ENCODE measurements at places on chromosomes 6 and 20. TPM values are rescaled to one million over a fixed set of nuclear protein-coding genes. Genes with fewer than 3 reads are reported as not detected.

GRCh38 chr6:121305957-121306607 lies 28.2 kb downstream of the TBC1D32 start:
- DNase-seq, result no peak

GRCh38 chr6:169098116-169098515 lies 155.5 kb downstream of the THBS2 start:
- DNase-seq, result no peak

GRCh38 chr6:63573899-63574553 lies 1.7 kb downstream of the LOC128125822 start:
- no peak for DNase-seq

GRCh38 chr20:47160240-47160639 lies 196.3 kb downstream of the ZMYND8 start:
- no peak for DNase-seq

The ZC3H12D gene
- total RNA-seq, result 1.8 TPM

The THBD gene
- 46.9 TPM for total RNA-seq

The RAB44 gene
- total RNA-seq, result 0.42 TPM

GRCh38 chr20:34058831-34059230 lies 53.2 kb downstream of the EIF2S2 start:
- DNase-seq, result no peak

DNA sequence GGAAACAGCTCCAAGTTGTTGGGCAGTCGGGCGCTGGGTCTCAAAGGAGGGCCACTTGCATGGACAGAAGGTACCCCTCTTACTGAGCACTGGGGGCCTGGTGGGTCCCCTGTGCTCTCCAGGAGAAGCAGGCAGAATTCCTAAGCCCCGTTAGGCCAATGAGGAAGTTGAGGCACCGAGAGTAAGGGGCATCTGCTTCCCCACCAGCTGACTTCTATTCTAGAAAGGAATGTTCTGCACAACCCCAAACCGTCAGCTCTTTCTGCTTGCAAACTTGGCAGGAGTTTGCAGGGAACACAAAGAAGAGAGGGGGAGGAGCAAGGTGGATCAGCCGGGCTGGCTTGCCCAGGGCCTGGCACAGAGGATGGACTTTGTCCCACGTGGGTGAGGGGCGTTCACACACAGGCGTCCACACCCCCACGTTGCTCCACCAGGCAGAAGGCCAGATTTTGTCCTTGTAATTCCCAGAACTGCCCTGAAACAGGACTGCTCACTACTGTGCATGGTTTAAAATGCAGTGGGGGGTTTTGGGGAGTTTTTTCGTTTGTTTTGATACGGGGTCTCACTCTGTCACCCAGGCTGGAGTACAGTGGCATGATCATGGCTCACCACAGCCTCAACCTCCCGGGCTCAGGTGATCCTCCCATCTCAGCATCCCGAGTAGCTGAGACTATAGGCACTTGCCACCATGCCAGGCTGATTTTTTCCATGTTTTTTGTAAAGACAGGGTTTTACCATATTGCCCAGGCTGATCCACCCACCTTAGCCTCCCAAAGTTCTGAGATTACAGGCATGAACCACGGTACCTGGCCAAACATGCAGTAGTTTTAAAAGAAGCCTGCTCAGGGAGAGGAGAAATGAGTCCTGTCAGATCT lies 93.3 kb downstream of the SNX5 start:
- peak; percentile 89 for DNase-seq

- no peak for DNase-seq
These were observed 26.1 kb upstream of the KLHL31 start for GRCh38 chr6:53691667-53692133.

- DNase-seq, result no peak
These were observed 64.2 kb upstream of the NEDD9 start for GRCh38 chr6:11296449-11297375.

- DNase-seq, result no peak
These were observed 136.5 kb downstream of the AGPAT4 start for GRCh38 chr6:161137320-161137719.

The SAMD5 gene
- 1.2 TPM for total RNA-seq

DNA sequence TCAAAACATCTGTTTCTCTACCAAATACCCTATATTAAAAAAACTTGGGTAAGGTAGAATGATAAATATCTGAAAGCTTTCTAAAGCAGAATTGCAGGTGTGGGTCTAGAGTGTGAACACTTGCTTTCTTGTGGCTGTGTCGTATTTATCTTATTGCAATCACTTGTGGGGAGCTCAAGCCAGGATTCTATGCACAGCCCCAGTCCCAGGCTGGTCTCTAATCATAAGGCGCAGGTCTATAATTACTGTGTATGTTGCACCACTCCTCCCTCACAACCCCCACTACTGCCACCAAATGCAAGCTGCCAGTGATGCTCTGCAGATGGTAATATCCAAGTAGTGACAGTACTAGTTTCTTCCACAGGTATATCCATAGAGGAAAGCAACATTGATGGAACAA lies 2.2 kb upstream of the E2F3 start:
- no peak for DNase-seq

The SEMG1 gene
- total RNA-seq, result not detected

GRCh38 chr6:134911547-134911946 lies 38.4 kb downstream of the ALDH8A1 start:
- no peak for DNase-seq

The C6orf52 gene
- not detected for total RNA-seq

GRCh38 chr6:101422251-101422650 lies 28.7 kb downstream of the GRIK2 start:
- no peak for DNase-seq

DNA sequence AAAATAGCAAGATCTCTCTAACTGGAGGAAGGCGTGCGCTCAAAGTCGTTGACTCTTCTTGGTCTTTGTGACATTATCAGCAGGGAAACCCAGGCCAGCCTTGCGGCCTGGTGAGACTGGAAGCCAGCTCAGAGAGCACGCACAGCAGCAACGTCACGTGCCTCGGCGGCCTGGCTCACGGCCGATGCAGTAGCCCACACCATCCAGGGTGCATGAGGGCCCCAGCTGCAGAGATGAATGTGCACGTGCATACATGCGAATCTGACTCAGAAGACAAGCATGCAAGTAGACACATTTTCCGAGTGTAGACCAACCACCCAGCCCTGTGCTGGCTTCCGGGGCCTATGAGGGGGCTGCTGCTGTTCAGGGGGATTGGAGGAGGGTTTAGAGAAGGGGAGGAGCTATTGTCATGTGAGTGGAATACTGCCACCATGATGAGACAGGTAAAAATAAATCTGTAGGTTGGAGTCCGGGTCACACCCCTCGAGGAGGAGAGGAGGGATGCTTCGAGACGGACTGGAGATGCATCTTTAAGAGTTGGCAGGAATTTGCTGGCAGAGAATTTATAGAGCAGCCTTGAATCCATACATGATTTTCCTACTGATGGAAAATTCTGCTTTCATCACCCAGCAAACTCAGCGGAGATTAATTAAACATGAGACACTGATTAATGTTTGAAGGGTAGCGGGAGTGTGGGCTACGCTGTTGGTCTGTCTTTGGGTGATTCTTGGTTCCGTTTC lies 388.2 kb downstream of the CDH4 start:
- DNase-seq, result no peak

- no peak for DNase-seq
These were observed 146.5 kb downstream of the TBC1D32 start for GRCh38 chr6:121187833-121188200.

The TSBP1 gene
- not detected for total RNA-seq

GRCh38 chr6:154157082-154157481 lies 118.0 kb downstream of the OPRM1 start:
- no peak for DNase-seq

GRCh38 chr20:61875221-61875885 lies 190.3 kb downstream of the TAF4 start:
- no peak for DNase-seq

DNA sequence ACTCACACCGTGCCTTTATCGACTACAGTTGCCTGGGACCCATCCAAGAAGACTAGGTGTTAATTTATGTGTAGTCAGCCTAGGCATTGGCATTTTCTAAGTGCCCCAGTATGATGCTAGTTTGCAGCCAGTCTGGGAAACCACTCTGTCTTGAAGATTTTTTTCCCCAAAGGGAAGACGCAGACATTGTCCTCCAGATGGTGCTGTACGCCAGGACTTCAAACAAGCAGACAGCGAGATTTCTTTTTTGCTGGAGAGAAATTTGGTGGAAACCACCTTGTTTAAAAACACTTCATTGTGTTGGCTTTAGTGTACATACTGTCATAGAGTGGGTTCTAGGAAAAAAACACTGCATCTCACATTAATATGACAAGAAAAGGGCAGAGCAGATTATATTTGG lies 30.0 kb downstream of the ALDH5A1 start:
- no peak for DNase-seq

DNA sequence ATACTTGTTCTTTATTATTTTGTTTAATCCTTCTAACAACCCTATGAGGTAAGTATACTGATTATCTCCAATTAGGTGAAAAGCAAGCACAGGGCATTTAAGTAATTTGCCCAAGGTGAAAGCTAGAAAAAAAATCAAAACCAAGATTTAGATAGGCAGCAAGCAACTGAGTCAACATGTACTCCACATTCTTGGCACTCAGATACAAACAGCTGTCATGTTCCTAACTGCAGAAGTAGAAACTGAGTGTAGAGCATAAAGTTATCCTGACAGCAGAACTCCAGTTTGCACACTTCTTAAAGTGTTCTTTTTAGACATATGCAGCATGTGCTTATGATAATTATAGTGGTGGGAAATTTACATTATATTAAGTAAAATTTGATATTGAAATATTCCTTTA lies 278.1 kb downstream of the MEI4 start:
- no peak for DNase-seq

- DNase-seq, result no peak
These were observed 8.8 kb upstream of the TREML2 start for GRCh38 chr6:41209547-41210320.

DNA sequence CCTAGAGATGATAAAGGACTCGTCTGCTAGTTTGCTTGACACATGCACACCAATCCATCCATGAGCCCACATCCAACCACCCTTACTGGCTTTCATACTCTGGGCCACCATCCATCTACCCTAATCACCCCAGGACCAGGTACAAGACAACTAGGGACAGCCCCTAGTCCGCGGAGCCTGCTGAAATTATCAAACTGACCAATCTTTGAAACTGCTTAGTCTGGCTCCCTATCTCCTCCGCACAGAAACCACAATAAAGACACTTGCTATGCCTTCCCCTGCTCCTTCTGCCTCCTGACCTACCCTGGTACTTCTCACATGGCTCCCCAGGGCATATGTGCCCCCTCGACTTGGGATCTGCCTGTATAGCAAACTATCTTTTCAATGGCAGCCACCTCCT lies 33.1 kb downstream of the PXDC1 start:
- no peak for DNase-seq

GRCh38 chr6:34576286-34576955 lies 20.3 kb upstream of the SPDEF start:
- peak; percentile 80 for DNase-seq

DNA sequence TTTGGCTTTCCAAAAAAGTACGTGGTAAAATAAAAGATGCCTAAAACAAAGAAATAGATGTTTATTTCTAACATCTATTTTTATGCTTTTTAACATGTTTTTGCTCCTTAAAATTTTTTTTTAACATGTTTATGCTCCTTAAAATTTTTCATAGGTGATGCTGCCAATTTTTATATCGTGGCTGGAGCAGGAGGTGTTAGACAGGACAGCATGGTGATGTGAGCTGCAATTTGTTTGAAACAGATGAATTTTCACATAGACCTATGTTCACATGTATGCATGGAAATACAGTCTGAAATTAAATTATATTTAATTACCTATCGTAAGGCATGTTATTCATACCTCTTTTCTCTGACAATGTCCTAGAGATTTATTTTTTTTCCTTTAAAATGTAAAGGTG lies 784.8 kb downstream of the EPHA7 start:
- no peak for DNase-seq

The SLC13A3 gene
- 2.3 TPM for total RNA-seq

DNA sequence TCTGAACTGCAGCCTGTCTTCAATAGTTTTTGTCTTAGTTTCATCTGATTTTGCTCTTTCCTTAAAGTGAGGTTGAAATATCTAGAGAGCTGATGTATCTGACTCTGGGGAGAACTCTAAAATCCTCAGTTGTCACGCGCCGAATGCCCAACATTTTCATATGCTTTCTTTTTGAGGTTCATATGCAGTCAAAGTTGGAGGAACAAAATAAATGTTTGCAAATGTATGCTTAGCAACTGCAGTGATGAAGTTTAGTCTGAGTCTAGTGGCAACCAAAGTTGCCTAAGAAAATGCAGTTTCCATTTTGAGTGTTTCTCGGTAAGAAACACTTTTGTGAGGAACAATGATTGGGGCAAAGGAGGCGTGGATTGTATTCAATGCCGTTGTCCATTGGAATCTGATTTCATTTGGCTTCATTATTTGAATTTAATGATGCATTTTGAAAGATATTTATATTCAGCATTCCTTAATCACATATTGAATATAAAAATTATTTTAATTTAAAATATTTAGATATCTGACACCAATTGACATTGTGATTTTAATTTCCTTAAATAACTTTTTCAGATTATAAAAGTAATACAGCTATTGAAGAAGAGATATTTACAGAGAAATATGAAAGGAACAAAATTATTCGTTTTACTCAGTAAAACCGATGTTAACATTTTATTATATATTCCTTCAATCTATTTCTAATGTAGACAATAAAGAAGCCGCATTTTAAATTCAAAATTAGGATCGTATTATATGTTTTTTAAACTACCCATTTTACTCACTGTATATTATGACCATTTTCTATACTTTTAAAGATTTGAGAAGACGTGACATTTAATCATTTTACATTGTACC lies 122.0 kb downstream of the PLEKHG1 start:
- DNase-seq, result no peak

GRCh38 chr6:147874322-147874721 lies 365.8 kb downstream of the SAMD5 start:
- no peak for DNase-seq

DNA sequence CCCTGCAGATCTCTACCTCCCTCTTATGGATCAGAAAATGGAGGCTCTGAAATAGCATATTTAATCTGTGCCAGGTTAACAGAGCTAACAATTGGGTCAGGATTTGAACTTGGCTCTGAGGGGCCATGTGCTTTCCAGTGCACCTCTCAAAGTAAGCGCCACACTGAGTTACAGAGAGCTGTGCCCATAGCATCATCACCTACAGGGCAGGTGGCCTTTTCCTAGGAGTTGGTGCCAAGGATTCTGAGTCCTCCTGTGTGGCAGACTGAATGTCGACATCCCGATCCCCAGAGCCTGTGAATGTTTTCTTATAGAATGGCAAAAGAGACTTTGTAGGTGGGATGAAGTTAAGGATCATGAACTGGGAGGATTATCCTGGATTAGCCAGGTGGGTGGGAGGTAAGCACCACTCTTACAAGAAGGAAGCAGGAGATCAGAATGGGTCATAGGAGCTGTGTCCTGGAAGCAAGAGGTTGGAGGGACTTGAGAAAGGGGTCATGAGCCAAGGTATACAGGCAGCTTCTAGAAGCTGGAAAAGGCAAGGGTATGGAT lies 68.0 kb upstream of the TBC1D7 start:
- no peak for DNase-seq

- no peak for DNase-seq
These were observed 58.4 kb downstream of the EZR start for GRCh38 chr6:158760618-158761250.

The CAGE1 gene
- not detected for total RNA-seq

The RIMS1 gene
- total RNA-seq, result 37.5 TPM

Measured in posterior vena cava (tissue), 2 donors.